ENCODE measurements at places on chromosomes 16 and 17.

DNA sequence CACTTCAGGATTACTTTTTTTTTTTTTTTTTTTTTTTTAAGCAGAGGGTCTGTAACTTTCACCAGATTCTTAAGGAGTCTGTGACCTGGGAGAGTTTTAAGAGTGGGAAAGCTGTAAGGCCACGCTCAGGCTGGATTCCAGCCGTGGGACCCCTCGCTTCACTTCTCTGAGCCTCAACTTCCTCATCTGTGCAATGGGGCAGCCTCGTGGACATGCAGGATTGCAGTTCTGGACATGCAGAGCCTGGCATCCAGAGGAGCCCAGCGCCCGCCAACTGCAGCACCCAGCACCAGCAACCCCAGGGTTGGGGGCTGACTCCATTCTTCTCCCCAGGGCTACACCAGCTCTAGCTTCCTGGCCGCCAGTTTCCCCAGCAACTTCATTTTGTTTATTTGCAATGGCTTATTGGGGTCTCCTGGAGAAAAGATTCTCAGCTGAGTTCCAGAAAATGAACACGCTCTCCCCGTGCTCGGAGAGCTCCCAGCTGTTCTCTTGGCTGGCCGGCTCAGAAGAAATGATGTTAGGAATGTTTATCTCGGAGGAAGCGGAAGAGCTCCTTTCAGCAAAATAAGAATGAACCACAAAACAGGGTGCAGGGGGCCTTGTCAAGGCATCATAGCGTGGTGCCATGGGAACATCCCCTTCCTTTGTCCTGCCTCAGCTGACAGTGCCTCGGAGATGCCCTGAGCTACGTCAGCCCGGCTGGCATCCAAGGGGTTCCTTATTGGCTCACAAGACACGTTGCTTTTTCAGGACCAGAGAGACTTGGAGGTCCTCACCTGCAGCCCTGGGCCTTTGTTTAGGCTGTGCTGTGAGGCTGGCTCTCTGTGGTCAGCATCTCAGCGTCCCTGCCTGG is 22.9 kb upstream of the ZCCHC14 start:
- DNase-seq = no peak

DNA sequence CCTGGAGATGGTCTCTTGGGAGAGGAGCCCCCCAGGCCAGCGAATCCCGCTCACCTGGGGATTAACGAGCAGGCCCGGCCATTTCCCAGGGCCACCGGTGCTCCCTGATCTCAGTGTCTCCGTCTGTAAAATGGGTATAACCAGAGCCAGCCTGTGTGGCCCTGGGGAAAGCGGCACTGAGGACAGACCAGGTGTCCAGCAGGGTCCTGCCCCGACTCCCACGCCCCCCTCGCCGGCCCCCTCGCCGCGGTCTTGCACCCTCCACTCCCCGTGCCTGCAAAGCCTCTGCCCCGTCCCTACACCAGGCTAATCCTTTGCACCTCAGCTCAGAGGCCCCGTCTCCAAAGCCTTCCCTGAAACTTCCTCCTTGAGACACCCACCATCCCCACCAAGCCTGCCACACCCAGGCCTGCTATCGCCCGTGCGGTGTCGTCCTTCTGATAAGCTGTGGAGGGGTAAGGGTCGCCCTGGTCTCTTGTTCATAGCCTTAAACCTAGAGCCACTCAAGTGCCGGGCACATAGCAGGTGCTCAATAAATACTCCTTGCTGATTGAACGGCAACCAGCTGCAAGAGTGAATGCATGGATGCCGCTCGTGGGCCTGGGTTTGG is 259.1 kb downstream of the C16orf95 start:
- no peak for DNase-seq

DNA sequence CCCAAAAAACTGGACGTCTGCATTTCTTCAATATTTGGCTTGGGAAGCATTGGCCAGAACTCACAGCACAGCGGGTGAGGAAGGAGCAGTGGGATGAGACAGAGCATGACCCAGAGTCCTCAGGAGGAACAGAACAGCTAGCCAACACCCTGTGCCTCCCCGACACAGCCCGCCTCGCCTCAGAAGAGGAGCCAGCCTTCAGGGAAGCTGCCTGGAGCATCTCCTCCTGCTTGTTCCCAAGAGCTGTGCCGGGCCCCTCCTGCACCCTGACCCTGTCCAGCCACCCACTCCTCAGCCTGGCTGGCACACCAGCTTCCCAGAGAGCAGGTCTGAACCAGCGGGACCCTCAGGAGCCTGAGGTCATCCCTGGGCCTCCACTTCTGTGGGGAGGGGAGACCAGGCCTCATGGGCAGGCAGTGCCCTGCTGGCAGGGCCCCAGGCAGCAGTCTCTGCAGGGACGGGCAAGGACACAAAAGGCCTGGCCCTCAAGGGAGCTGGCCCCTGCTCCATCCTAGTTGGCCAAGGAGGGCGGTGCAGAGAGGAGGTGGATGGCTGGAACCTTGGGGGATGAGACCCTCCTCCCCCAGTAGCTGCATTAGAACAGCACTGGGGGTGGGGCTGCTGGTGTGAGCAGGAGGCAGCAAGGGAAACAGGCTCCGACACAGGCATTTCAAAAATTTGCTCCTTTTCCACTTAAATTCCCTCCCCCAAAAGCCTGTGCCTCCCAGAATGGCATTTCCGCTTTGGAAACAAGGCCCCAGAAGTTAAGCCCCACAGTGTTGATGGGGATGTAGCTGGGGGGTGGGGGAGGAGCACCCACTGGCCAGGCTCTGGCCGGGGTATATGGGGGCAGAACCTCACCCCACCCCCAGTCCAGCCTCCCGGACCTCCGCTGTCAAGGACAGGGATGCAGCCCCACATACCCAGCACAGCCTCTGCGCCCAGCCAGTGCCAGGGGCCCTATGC is 1.8 kb upstream of the BCAR1 start:
- DNase-seq = no peak

- DNase-seq = no peak
These were observed 83.4 kb upstream of the ZFHX3 start for GRCh38 chr16:73131156-73131862.

GRCh38 chr16:59067205-59067604 is 333.1 kb upstream of the GOT2 start:
- DNase-seq = no peak

GRCh38 chr17:3870871-3871306 is 22.0 kb downstream of the CAMKK1 start:
- no peak for DNase-seq

- no peak for DNase-seq
These were observed 13.2 kb downstream of the PRKCB start for GRCh38 chr16:23848958-23849357.
